Natural killer cell treated with Interleukin-12 subunit alpha and Interleukin-12 subunit beta and Interleukin-15 and Interleukin-18, amount 100 ng/mL, for 72 hours (primary cell): ENCODE measurements at places on chromosomes 7 and 10.
A peak's percentile ranks its signal among the peaks of the same experiment; 100 is the strongest.

GRCh38 chr7:134004829-134005505, 122.2 kb upstream of the LRGUK start:
- no peak for DNase-seq

DNA sequence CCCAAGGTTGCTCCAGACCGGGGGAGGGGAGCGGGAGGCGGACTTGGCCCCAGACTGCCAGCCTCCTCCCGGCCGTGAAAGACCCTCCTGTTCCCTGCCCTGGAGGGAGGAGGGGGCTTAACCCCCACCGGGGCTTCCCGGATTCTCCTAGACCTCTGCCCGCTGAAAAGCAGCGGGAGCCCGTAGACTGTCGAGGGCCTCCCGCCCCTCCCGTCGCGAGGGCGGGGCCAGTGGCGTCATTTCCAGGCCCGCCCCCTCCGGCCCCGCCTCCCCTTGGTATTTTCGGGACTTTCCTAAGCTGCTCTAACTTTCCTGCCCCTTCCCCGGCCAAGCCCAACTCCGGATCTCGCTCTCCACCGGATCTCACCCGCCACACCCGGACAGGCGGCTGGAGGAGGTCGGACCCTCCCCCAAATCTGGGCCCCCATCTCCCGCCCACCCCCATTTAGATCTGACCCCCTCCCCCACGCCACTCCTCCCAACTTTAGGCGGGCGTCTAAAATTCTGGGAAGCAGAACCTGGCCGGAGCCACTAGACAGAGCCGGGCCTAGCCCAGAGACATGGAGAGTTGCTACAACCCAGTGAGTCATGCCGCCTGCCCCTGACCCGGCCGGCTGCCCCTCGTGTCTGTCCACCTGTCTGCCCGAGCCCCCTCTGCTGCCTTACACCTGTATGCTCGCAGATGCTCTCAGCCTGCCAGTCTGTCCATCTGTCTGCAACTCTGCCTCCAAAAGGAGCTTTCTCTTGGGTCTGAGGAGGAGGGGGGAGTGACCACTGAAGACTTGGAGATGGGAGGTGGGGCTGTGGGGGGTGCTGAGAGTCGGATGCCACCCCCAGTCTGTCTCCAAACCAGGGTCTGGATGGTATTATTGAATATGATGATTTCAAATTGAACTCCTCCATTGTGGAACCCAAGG, at the start of gene NFKB2:
Gene NFKB2 (plus strand): TSS at position 306 of the 917 bp plus-strand sequence. CDS start 255 bp downstream, at position 561.
- DNase-seq: peak; percentile 94

DNA sequence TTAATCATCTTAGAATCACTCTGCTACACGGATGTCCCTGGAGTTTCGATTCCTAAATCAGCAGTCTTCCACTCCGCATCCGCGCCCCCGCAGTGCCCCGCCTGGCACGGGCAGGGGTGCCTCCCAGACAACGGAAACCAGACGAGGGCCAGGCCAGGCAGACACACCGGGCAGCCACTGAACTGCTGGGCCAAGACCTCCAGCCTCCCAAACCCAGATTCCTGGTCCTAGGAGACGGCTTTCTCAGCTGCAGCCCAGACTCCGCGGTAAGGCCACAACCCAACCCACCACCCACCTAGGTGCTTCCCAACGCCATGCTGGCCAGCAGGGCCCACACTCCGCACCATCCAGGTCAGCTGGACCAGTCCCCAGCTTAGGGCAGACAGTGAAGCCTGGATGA, 33.2 kb downstream of the MAD1L1 start:
- DNase-seq: no peak

DNA sequence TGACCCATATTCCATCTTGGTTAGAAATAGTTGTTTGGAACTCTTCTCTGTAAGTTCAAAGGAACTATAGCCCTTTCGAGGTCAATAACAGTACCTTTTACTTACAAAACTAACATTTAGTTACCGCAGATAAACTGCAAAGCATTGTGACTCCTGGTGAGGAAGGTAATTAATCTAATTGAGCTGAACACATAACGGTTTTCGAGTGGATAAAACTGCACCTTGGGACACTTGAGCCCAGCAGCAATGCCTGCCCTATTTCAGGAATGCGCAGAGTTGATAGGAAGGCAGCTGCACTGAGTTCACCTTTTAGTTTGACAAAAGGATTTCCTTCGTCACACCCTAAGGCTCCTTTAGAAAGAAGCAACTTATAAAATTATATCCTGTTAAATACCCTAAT, 75.4 kb downstream of the JAZF1 start:
- no peak for DNase-seq

- no peak for DNase-seq
Measured at GRCh38 chr7:151201751-151202150, 8.5 kb downstream of the H2BK1 start.

DNA sequence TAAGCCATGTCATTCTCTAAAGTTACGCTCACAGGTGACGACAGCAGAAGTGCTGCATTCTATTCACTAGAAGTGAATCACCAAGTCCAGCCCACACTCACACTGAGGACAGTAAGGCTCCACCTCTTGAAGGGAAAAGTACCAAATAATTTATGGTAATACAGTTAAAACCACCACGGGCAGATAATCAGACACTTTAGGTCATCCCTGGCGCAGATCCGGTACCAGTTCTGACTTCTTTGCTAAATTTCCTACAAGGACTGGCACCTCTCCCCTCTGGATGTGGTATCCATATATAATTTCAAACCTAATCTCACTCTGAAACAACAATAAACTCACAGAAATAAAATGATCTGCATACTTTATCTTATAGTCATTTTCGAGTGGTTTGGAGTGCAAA, 954.7 kb upstream of the GHITM start:
- no peak for DNase-seq

- no peak for DNase-seq
Measured at GRCh38 chr7:46099076-46099475, 178.0 kb upstream of the IGFBP3 start.

- DNase-seq: no peak
Measured at GRCh38 chr10:46245381-46245900, 41.4 kb upstream of the ANTXRL start.

GRCh38 chr10:36177071-36177470, 535.0 kb upstream of the FZD8 start:
- no peak for DNase-seq

DNA sequence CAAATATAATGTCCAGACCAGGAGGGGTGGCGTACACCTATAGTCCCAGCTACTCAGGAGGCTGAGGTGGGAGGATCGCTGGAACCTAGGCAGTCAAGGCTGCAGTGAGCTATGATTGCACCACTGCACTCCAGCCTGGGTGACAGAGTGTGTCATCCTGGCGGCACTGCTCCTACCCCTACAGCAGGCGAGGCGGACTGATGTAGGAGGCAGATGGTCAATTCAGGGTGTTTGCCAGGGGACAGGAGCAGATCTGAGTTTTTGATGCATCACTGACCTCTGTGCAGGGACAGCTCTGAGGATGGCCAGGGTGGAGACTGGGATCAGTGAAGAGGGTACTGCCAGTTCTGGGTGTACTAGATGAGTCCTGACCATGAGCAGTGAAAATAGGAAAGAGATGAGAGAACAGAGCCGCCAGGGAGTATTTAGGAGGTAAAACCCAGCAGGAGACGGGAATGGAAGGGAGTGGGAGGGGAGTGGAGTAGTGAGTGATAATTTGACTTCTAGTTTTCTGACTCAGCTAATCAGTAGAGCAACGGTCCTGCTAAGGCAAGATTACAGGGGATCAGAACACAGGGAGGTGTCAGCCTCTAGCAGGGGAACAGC, 75.3 kb downstream of the HIP1 start:
- no peak for DNase-seq

DNA sequence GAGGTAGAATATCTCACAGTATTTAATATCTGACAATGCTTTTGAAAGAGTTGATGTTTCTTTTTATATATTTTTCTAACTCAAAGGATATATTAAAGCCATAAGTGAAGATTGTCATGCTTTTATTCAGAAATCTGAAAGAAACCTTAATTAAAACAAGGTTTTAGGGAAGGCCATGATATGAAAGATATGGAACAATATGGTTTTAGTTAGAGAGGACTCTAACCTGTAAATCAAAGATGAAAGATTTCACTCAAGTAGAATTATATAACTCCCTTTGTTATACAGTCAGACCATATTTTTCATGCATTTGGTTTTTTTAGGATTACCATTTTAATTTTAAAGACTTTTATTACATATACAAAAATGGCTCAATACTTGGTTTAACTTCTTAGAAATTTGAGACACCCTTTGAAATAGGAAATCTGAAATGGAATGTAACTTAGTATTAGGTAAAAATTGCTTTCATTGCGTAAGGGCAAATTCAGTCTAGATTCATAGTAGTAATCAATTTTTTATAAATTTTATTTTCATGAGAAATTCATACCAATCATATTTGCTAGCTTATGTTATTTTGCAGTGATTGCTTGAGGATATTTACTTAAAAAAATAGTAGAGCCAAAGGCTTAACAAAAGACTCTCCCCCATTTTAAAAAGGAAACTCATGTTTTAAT, 119.8 kb downstream of the TWIST1 start:
- DNase-seq: no peak

DNA sequence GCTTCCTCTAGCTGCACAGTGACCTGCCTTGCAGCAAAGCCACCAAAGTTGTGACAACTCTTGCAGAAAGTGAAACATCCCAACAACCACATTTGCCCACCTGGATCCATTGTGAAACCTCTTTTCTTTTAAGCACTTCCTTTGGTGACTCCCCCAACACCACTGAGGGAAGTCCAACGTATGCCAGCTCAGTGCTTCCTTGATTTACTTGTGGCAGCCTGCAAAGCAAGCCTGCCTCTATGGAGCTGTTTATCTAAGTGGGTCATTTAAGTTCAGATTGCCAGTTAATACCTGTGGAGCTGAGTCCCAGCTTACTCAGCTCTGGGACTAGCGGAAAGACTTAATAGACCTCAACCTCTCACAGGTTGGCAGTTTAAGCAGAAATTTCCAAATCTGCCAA, 230.8 kb upstream of the GHITM start:
- no peak for DNase-seq

DNA sequence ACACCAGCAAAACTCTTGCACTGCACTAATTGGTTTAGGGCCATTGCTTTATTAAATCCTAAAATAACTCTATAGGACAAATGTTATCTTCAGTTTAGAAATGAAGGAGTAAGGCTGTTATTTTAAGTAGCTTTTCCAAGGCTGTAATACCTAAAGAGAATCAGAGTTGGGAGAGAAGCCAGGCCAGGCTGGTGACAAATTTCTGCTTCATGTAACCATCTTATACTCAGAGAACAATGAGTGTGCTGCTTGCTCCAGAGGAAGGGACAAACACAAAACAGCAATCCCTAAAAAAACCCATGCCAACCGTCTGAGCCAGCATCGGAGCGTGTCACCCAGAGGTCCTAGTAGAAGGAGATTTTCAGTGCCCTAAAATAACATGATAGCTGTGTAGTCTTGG, 49.7 kb upstream of the TARP start:
- DNase-seq: no peak

- DNase-seq: no peak
Measured at GRCh38 chr7:34451183-34451582, 206.8 kb upstream of the NPSR1 start.

DNA sequence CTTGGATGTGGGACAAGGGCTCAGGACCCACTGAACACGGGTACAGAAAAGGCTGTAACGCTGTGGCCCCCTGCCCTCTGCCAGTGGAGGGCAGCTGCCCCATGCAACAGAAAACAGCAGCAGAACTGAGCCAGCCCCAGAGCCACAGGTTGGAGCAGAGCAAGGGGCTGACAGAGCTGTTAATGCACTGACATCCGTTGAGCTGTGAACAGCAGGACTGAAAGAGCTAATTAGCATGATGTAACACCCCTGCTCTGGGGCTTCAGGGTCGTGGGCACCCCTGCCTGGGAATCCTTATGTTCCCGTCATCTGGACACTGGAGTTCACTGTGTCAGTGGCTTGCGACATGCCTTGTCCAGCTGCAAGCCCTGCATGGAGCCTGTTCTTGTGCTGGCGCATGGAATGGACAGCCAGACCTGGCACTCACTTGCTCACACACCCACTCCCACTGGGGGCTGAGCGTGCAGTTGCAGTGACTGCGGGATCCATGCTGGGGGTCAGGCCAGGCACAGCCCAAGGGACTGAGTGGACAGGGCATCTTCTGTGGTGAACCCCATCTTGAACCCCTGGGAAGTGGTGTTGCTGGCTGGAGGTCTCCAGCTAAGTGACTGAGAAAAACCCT, 293.7 kb downstream of the DNAJB9 start:
- DNase-seq: no peak

DNA sequence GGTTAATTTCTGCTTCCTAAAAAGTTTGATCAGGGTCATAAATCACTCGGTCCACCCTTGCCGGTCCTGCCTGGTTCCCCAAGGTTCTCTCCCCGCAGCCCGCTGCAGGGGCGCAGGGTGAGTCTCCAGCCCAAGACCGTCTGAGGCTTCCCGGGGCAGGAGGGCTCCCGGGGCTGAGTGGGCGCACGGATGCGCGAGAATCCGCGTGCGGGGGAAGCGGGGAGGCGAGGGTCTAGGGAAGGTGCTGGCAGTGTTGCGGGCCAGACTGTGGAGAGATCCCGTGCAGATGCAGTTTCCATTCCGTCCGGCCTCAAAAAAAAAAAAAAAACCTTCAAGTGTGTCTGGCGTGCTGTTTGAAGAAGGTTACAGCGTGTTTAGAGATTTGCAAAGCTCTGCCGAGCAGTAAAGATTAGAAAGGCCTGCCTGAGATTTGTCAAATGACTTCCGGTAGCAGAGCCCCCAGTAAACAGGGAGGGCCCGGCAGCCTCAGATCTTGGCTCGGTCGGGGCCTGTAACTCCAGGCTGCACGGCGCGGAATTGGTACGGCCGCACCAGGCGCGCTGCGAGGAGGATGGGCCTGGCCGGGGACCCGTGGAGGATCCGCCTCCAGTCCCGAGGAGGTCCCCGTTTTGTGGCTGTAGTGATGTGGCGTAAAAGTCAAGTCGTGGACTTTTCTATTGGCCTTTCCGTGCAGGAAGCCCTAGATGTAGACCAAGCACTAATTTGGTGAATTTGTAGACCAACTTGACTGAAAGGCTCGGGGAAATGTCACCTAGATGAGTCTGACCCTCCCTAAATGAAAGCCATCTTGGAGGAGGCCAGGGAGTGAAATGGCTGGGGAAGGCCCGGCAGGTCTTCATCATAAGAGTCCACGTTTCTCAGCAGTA, 293.2 kb upstream of the NFE2L3 start:
- DNase-seq: no peak

DNA sequence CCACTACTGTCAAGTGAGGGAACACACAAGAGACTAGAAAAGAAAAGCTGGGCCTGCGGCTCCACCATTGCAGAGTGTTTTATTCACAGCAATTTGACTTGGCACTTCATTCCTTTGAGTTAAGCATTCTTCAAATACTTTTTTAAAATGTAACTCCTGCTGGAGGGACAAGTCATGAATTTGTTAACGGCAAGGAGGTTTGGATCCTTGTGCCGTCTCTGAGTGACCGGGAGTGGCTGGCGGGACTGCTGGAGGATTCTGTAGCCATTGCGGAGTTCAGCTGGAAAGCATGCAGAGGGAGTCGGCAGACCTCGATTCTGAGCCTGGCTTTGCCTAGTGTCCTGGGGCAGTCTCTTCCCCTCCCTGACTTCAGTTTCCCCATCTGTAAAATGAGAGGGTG, 9.8 kb downstream of the HSPA12A start:
- no peak for DNase-seq
